ENCODE measurements at places on chromosomes 4 and X.

GRCh38 chrX:106957856-106958255, 37.7 kb downstream of the CLDN2 start:
- no peak for DNase-seq

GRCh38 chr4:129111919-129112318, 16.0 kb downstream of the C4orf33 start:
- no peak for DNase-seq

GRCh38 chr4:111837761-111838160, 307.5 kb upstream of the FAM241A start:
- no peak for DNase-seq

GRCh38 chr4:36064117-36064516, 180.2 kb downstream of the ARAP2 start:
- no peak for DNase-seq

- no peak for DNase-seq
Measured at GRCh38 chr4:175273995-175274753, 356.0 kb downstream of the ADAM29 start.

DNA sequence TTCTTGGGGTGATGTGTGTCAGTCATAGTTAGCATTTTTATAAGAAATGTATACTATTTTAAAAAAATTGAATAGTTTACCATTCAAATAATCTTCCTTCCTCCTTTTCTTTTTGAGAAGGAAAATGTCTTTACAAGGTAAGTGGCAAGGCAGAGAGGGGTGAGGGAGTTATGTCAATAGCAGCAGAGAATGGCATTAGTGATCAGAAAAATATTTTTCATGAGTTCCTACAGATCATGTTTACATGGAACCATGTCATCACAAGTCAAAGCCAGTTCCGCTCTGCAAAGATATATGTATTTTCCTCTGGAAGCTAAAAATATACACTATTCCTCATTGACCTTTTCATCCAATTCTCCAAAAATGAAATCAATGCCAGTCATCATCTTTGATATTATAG, 67.3 kb downstream of the PTPN13 start:
- DNase-seq, result no peak

DNA sequence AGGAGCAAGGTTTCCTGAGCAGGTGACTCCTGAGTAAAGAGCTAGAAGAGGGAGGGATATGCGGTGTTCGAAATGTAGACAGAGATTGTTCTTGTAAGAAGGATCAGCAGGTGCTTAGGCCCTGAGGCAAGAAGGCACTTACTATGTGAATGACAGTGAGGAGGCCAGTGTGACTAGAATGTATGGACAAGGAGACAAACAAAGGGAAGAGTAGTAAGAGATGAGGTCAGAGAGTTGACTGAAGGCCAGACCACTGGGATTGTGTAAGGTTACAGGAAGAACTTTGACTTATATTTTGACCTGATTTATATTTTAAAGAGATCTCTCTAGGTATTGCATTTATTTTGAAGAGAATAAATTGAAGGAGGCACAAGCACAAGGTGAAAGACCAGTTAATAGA, 118.4 kb upstream of the ENPEP start:
- DNase-seq, result no peak

DNA sequence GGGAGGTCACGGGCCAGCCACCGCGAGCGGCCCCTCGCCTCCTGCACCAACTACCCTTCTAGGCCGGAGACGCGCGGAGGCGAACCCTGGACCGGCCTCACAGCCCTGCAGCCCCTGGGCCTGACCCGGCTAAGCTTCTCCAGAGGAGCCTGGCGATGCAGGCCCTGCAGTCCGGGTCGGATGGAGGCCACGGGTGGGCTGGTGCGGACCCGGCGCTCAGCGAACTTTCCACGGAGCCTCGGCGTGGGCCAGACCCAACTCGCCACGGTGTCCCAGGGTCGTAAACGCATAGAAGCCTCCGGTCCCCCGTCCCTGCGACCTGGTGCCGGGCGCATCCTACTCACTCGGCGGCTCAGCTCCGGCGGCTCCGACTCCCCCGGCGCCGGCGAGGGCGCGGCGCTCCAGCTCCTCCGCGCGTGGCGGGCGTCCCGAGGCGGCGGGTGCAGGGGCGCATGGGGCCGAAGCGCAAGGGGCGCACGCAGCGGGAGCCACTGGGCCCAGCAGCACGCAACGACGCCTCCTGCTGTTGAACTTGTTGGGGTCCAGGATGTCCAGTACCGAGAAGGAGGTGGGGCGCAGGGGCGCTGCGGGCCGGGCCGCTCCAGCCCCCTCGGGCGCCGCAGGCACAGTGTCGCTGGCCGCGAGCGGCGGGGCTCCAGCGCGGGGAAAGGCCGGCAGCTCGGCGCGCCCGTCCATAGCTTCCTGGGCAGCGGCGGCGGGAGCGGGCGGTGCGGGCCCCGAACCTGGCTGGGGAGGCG, 427 bp downstream of the NKX1-1 start:
- DNase-seq, result no peak

DNA sequence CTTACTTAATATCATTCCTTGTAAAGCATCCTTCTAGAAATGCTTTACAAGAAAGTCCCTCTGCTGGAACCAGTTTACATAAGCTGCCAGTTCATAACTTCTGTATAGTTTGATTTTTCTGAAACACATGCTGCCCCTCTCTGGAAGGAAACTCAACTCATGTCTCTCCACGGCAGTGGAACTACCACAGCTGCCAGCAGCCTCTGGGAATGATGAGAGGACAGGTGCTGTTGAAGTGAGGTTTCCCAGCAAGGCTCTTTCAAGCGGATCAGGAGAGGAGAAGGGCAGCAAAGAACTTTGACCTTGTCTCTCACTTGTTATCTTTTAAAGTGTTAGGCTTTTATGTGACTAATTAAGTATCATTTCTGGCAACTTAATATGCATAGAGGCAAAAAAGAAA, 7.3 kb downstream of the GRPR start:
- DNase-seq, result no peak

DNA sequence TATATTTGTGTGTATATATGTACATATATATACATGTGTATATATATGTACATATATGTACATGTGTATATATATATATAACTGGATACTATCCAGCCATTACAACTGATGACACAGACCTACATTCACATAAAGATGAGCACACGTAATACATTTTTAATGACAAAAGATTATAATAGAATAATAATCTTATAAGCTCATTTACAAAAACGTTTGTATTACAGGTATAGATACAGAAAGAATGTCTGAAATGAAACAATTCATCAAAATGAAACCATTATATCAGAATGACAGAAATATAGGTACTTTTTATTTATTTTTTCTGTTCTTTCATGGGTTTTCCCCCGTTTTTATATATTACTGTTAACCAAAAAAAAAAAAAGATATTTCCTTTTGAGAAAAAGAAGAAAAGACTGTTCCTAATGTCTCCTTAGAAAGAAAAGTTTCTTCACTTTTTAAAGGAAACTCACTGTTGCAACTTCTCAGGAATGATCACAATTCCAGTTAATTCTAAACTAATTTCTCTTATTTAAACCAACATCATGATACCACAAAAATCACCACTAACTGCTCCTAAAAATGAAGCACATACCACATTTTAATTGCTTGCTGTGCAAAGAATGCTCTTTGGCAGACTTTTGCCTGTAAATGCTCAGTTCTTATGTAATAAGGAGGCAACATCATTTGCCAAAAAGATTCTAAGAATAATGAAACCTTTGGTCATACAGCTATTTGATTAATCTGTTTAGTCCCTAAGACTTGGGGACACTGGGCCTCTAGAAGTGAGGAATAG, 18.9 kb downstream of the LEF1 start:
- no peak for DNase-seq

DNA sequence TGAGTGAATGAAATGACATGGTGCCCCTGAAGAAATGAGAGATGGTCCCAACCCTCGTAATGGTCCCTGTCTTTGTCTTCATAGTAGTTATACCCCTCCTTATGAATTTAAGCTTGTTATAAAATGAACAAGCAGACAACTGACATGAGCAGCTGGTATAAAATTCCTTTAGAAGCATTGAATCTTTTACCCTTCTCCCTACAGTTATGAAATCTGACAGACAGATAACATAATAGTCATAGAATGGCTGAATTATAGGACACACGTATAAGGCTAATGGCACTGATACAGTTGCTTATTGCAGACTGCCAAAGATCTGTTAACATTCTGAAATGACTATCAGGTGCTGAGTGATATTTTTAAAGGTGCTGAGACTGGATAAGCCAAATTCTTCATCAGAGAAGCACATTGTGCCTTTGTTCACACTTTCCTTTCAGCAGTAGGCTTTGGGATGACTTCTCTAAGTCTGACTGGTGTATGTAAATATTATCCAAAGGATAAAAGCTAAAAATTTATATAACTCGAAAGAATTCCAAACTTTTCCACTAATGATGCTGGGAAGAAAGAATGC, 47.4 kb upstream of the PDGFC start:
- no peak for DNase-seq

DNA sequence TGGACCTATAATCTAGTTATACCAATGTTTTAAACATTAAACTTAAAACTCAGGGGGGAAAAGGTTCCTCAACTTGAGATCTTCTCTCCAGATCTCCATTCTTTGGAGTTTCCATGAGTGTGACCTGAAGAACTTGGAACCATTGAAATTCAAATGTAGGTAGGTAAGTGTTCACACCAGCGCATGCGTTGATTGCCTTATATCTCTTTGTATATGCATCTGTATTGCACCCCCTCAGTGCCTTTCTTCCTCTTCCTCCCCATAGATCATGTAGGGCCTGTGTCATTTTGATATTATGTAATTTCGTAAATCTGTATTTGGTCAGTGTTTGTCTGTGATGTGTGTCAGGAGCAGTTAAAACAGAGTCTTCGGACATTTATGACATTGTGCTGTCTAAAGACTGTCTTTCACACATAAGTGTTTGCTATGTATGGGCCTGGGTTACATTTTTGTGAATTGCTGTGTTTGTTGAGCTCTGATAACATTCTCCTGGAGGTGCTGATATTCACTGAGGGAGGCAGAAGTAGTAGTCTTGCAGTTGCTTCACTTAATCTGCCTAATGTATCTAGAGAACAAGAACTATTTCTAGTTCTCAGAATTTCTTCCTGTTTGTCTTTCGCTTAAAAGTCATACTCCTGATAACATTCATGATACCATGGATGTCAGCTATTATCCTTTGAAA, 126.3 kb downstream of the RAP1GDS1 start:
- no peak for DNase-seq

GRCh38 chr4:151099976-151100417, 569 bp downstream of the RPS3A start:
- no peak for DNase-seq

DNA sequence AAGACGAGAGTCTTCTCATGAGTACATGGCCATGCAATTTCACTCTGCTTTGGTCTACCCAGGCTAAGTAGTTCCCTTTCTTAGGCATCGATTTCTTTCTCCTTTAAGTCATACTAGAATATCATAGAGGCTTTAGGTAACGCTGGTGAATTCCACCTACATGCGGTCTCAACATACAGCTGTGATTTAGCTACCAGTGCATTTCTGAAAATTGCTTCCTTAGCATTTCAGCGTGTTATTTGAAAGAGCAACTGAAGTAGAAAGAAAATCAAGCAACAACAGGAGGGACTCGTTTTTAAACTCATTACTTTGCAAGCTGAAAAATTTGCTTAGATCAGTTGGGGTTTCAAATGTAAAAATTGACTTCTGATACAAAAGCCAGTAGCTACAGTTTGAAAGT, 48.1 kb upstream of the RASGEF1B start:
- no peak for DNase-seq

- DNase-seq, result no peak
Measured at GRCh38 chr4:117793845-117794480, 240.3 kb upstream of the NDST3 start.

All from effector CD8-positive, alpha-beta T cell (primary cell).